ENCODE measurements at places on chromosomes 3 and 15.

DNA sequence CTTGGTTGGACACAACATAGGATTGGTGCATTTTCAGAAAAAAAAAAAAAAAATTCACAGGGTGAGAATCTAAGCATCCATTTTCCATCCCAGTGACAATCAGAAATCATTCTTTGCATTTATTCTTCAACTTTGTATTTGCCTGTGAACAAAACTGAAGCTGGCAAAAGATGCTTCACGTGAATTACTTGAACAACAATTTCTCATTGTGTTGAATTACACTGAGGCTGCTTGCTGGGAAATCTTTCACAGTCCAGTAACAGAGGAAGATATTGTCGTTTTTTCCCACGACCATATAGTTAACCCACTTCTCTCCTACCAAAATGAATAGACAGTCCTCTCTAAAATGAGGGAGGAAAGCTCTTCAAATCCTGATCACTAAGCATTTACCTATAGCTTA is 4.3 kb upstream of the SLCO3A1 start:
- no peak for DNase-seq

DNA sequence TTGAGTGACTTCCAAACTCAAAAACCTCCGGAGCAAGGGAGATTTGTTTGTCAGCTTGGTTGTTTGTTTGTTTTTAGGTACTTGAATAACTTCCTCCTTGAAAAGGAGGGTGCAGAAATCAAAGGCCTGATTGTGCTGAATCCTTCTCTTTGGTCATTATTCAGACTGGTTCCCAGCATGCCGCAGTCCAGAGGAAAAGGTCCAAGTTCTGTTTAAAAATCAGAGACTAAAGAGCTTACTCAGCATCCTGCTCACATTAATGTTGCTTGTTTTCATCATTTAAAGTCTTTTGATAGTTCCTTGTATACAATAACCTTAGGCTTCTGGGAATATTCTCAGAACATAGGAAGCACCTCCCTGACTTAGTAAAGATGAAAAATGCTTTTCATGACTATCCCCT is 982 bp upstream of the SCG3 start:
- DNase-seq = no peak

DNA sequence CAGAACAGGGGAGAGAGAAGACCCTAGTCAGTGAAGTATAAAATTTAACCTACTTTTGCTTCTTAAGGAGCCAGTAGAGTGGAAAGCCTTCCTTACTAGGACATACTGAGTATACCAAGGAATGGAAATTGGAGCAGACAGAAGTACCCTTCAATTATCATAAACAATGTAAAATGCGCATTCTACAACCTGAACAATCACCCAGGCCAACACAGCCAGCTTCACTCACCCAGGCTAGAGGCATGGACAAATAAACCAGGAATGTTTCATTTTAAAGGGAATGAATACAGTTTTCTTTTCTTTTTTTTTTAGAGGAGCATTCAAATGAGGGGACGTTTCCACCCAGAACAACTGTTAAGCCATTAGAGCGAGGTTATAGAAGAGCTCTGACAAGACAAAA is 41.9 kb upstream of the PLXND1 start:
- no peak for DNase-seq

DNA sequence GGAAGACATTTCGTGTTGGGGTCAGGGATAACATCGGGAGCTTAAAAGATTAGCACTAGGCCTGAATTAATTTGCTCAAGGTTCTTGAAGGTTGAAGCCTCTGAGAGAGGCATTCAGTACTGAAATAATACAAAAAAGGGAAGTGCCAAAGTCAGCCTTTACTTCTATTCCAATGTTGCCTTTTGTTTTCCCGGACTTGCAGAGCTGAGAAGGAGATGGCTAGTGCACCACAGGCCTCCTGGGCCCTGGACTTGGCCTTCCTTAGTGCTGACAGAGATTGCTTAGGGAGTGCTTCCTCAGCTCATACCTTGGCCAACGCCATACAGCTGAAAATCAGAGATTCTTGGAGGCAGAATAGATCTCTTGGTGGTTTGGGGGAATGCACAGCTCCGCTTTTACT is 333.6 kb upstream of the TBL1XR1 start:
- no peak for DNase-seq
